ENCODE measurements at places on chromosomes 3 and 15.

DNA sequence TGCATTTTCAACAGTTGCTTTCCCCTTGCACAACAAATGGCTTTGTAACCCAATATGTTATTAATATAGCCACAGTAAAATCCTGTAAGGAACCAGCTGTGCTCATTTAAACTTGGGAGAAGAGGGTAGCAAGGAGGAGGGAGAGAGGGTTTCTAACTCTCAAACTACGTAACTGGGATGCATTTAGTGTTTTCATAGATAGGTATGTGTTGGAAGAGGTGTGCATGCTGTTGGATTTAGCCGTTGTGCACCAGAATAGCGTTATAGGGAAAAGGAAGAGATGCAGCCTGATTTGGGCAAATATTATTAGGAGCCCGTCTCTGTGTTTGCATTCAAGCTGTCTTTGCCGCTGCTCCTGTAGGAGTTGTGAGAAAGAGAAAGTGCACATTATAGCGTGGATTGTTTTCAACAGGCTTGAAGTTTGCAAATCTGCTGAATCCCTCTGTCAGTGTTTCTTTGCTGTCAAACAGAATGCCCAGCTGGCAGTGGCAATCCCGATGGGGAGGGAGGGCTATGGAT is 39.4 kb downstream of the ARPP21 start:
- no peak for DNase-seq

GRCh38 chr15:70451821-70452653 is 311.3 kb downstream of the UACA start:
- DNase-seq, result no peak

GRCh38 chr3:182925330-182925943 is 54.9 kb downstream of the DCUN1D1 start:
- no peak for DNase-seq

- no peak for DNase-seq
Observed at GRCh38 chr3:85258819-85259218, 300.0 kb downstream of the CADM2 start.

GRCh38 chr3:183031826-183032225 is 51.5 kb upstream of the DCUN1D1 start:
- no peak for DNase-seq

DNA sequence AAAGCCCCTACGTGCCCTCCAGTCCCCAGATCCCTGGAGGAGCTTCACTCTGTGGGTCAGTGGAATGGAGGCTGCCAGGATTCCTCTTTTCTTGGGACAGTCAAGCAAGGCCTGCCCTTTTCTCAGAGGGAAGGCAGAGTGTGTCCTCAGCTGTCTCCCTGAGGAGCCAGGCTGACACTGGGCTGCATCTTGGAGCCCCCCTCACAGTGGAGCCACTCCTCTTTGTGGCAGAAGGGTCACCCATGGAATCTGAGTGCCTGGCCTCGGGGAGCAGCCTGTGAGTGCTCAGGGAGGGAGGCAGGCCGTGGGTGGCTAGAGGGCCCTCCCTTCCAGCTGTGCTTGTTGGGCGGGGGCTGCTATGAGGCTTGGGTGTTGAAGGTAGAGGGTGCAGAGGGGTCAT is 41.2 kb downstream of the BOC start:
- no peak for DNase-seq

DNA sequence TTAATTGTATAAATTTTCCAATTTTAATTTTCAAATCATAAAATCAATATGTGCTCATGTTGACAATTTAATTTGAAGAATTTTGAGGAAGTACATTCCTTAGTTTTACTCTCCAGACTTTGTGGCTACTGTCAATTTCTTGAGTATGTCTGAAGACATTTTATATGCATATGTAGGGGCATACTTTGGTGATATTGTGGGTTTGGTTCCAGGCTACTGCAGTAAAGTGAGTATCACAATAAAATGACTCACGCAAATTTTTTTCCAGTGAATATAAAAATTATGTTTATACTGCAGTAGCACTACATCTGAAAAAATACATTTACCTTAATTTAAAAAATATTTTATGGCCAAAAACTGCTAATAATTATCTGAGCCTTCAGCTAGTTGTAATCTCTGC is 123.2 kb upstream of the PLCL2 start:
- peak; percentile 70 for DNase-seq

DNA sequence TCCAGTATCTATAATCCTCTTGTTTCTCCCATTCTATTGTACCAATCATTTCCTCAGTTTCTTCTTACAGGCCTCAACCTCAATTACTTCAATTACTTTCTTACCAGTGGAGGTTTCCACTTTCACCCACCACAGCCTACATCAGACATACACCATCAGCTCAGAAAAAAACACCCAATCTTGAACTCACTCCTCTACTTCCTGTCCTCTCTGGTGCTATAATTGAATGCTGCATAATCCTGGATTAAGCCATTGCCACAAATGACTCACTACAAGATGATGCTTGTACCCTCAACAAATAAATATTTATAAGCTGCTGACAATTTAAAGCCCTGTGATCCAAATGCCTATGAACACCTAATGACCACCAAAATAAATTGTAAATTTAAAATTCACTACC is 18.5 kb downstream of the RYK start:
- peak; percentile 81 for DNase-seq
